ENCODE measurements at places on chromosomes 3 and 15. TPM values are rescaled to one million over a fixed set of nuclear protein-coding genes. Genes with fewer than 3 reads are reported as not detected.

- DNase-seq = no peak
These were observed 1013.3 kb upstream of the SEMA6D start for GRCh38 chr15:46703871-46704637.

- no peak for DNase-seq
These were observed 1.5 kb downstream of the MELTF start for GRCh38 chr3:197027896-197028727.

- DNase-seq = no peak
These were observed 51.0 kb downstream of the REC114 start for GRCh38 chr15:73493922-73494321.

DNA sequence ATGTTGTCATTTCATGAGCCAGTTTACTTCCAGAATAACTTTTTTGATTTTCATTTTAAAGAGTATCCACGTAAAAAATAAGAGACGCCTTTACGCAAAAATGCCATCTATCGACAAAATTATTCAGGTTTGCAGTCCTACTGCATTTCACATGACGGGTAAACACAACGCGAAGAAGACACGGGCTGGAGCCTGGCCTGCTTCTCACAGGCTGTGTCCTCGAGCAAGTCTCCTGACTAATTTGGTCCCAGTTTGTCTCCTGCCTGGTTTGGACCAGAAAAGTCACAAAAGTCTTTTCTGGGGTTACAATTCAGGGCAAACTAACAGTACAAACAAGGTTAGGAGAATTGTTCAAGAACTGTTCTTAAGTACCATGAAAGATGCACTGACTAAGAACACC lies 51.7 kb downstream of the CHSY1 start:
- no peak for DNase-seq

DNA sequence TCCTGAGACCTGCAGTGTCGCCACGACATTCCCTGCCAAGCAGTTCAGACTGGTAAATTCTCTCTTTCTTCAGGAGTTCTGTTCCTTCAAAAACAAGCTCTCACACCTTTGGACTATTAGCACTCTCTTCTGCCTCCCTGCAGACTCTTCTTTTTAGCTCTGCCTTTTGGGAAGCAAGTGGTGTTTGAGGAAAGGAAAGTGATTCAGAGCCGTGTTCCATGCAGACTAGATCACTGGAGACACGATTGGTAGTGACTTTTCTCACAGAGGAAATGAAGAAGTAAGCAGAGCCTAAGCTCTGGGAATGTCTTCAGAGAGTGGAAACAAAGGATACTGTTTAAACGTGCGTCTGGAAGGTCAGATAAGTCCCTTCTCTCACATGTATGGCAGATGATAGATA lies 270.6 kb upstream of the TPRG1 start:
- DNase-seq = peak; percentile 64

GRCh38 chr3:183653209-183654064 lies 18.0 kb downstream of the KLHL24 start:
- DNase-seq = peak; percentile 13

GRCh38 chr3:159273070-159273469 lies 471.2 kb downstream of the MFSD1 start:
- DNase-seq = no peak

DNA sequence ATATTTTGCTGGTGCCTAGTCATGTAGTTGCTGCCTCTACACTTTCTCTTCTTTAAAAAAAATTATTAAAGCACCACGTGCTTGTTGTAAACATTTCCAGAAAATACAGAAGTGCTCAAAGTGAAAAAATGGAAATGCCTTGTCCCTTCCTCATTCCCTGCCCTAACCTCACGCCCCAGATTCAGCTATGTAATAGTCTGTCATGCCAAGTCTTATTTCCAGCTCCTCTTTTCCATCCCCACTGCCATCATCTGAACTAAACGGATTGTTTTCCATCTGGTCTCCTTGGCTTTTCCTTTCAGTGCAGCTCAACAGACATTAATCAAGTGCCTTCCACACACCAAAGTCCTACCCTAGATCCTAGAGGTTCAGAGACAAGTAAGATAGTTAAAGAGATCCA lies 15.5 kb downstream of the ZNF774 start:
- no peak for DNase-seq

DNA sequence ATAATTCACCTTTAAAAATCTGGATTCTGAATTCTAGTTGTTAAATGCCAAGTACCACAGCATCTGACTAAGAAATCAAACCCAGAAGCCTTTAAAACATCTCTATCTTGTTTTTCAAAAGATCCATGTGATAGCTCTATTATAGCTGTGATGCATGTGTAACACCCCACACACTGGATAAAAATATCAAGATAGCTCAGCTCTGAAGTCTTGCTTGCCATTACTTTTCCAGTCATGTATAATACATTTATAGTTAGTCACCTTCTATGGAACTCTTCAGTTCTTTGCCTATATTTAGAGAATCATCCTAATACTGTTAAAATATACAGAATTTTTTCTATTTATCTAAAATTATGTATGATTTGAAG lies 11.6 kb downstream of the ARPP19 start:
- DNase-seq = no peak

DNA sequence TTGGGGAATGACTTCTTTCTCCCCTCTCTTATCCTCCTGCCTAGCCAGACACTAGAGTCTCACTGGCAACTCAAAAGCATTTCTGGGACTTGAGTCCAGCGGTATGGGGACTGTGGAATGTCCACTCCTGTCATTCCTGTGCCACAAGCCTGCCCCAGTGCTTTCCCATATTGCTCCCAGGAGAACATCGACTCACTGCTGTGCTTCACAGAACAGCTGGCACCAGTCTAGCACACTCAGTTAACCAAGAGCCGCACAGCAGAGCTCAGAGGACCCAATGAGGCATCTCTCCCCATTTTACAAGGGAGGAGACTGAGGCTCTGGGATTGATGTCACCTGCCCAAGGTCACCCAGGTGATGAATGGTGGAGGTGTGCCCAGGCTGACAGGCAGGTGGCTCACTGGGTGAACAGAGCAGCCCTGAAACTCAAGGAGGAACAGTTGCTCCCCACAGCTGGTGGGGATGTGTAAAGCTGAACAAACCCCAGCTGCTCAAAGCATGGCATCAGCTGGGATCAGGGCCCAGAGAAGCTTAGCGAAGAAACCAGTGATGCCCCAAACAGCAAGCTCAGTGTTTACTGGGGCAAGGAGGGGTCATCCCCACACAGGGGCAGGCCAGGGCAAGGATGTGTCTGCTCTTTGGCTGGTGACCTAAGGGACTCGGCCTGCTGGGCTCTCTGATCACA lies 35.4 kb upstream of the DUSP7 start:
- DNase-seq = peak; percentile 17

DNA sequence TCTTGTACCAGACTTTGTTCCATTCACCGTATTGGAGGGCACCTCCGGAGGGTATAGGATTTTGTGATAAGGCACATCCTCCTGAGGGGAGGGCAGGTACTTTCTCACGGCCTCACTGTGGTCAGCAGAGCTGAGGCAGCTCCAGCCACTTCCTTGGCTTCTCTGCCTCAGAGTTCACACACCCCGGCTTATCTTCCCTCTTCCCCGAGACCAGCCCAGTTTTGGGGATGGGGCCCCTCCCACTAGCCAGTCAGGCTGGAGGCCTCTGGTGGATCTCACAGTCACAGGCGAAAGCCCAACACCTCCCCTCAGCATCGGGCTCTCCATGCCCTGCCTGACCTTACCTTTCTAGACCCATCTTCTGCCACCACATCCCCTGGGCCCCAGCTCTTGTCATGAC lies 316.2 kb upstream of the CTDSPL start:
- DNase-seq = no peak

- DNase-seq = no peak
These were observed 953.8 kb downstream of the IGSF11 start for GRCh38 chr3:118080889-118081288.

- DNase-seq = no peak
These were observed 248.7 kb upstream of the C2CD4B start for GRCh38 chr15:62413786-62414185.

- peak; percentile 68 for DNase-seq
These were observed 345.3 kb downstream of the CHST2 start for GRCh38 chr3:143464850-143465249.

The FGD5 gene
- total RNA-seq = 0.05 TPM

The SGO1 gene
- total RNA-seq = 21.0 TPM

The CXCR6 gene
- not detected for total RNA-seq

The THRB gene
- total RNA-seq = 1.3 TPM

The ITGB5 gene
- 224 TPM for total RNA-seq

Measured in M059J (cell line).